ENCODE measurements at places on chromosomes 2 and 18.

GRCh38 chr18:49846361-49846662 is 33.0 kb upstream of the ACAA2 start:
- no peak for DNase-seq

- peak; percentile 70 for DNase-seq
Observed at GRCh38 chr2:111897924-111898702, at the start of gene MERTK. Gene MERTK (plus strand): TSS chr2:111898607. CDS start chr2:111898736, 129 bp downstream.

DNA sequence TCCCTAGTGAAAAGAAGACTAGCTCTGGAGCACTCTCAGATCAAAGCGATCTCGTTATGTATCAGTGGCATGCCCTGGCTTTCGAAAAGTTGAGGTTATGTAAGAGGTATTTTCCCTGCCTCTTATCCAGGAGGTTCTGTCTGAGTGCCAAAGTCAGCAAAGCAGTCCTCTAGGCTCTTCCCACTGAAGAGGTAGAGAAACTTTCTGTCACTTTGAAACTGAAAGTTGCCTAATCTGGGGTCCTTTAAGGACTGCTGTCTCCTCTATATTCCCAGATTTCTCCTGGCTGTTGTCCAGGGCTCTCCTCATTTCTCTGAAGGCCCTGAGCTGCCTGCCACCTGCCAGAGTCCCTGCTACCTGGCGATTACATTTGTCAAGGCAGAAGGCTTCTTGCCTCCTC is 96.3 kb downstream of the B3GNT2 start:
- DNase-seq: no peak

DNA sequence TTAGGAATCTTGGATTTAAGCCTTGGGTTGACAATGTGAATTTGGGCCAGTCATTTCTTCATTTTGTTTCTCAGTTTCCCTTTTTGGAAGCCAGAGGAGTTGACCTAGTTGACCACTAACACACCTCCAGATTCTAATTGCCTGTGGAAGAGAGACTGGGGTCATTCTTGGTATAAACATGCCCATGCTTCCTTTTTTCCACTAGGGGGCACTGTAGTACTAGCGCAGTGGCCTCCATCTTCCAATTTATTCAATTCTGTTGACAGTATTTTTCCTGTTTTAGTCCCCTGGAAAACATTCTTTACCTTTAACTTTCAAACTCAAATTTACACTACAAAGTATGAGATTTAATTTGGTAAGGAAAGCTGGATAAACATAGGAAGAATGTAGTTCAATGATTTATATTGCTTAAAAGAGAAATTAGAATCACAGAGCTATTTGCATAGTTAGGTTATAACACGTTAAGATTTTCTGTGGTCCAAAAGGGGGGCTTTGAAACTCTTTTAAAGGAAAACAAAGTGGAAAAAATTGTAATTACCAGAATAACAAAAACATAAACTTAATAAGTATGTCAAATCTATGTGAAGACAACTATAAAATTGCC is 57.5 kb upstream of the AGPS start:
- DNase-seq: no peak

GRCh38 chr2:196431076-196431475 is 208.4 kb upstream of the CCDC150 start:
- DNase-seq: no peak

- no peak for DNase-seq
Observed at GRCh38 chr18:34033968-34034367, 190.7 kb downstream of the NOL4 start.

- DNase-seq: no peak
Observed at GRCh38 chr18:58603375-58604067, 25.4 kb downstream of the ALPK2 start.

GRCh38 chr2:85095094-85095493 is 38.1 kb upstream of the TCF7L1 start:
- DNase-seq: no peak

DNA sequence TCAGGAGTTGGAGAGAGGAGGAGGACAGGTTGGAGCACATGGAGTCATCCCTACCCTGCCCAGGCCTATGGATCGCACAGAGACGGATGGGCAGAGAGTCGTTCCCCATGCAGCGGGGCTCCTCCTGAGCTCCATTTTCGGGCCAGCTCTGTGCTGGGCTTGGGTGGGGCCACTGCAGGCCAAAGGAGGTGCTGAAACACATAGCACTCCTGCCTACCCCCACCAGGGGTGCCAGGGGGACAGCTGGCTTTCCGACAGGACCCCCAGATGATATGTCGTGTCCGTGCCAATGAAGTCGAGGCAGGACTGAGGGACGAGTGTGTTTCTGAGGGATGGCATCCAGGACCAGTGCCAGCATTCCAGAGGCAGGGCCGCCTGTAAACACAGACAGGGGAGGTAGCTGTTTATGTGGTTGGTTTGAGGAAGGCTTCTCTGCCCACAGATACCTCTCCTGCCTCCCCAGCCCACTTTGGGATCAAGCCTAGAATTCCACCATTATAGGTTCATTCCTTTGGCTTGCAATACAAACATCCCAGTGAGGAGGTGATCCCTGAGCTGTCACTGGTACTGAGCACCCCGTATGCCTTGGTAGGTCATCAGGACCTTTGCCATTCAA is 116.6 kb downstream of the GLI2 start:
- no peak for DNase-seq

DNA sequence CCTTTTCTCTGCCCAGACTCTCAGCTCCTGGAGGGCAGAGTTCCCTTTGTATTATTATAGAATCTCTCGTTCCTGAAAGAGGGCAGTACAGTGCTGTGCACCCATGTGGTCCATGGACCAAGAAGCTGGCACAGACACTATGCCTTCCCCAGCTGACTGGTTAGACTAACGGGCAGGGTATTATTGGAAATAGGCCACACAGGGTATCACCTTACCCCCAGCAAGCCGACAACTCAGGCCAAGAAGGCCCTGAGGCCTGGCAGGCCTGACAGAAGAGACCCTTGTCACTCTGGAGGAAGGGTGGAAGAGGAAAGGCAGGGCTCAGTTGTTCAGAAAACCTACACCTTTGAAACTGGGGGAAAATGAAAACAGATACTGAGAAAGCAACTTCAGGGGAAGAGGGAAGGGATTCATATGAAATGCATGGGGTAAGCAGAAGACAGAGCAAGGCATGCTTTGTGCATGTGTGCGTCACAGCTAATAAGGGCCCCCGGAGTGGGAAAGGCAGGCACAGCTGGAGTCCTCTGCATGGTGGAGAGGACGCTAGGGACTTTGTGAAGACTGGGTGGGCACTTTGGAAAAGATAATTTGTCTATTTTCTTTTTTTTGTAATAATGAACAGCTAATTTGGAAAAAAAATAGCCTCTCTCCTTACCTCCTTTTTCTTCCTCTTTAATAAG is 476.8 kb upstream of the CELF4 start:
- no peak for DNase-seq

DNA sequence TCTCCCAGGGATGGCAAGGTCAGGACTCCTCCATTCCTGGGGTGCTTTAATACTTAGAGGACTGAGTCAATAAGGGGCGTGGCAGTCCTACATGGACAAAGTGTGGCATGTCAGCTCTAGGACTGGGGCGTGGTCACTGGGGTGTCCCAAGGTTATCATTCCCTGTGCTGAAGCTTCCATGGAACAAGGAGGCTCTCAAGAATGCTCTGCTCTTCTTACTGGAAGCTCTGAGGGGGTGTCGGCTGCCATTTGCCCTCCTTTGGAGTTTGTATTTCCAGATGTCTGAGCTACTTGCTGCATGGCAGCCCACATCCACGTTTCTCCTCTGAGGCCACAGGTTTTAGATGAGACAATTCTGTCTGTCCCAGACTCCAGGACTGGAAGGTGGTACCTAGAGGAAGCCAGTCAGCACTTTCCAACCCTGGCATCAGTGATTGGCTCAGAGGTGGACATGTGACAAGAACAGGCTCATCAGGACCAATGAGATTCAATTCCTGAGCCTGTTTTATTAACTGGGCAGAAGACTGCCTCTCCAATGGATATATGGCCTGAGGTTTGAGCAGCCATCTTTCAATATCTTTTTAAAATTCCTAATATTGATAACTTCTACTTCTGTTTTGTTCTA is 128.9 kb upstream of the ARL4C start:
- no peak for DNase-seq

- DNase-seq: no peak
Observed at GRCh38 chr2:168645696-168646338, 156.6 kb upstream of the NOSTRIN start.

GRCh38 chr18:2992995-2993877 is 19.7 kb downstream of the LPIN2 start:
- no peak for DNase-seq

All from activated CD4-positive, alpha-beta T cell treated with anti-CD3 and anti-CD28 coated beads, Interleukin-2, amount 50 U/mL, for 48 hours (primary cell).